H9 (cell line): ENCODE measurements at places on chromosomes 11 and 22.
A peak's percentile ranks its signal among the peaks of the same experiment; 100 is the strongest.

DNA sequence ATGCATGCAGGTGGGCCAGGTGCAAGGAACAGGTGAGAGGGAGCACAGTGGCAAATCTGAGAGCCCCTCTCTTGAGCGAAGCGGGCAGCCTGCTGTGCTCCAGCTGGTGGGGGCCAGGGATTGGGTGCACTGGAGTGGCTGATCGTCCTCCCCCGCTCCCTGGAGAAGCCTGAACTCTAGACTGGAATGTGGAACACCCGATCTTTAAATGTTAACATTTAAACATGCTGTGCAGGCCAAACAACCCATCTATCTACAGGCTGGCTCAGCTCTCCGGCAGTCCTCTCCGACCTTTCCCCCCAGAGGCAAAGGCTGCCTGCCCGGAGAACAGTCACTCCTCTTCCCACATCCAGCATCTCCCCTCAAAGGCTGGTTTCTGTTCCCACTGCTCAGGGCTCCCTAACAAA is 5.1 kb downstream of the MRGPRF start:
- peak; percentile 23 for DNase-seq

GRCh38 chr11:44775985-44776446 is 49.3 kb downstream of the TSPAN18 start:
- DNase-seq: no peak

- no peak for DNase-seq
Measured at GRCh38 chr11:134536677-134537076, 124.6 kb upstream of the B3GAT1 start.

GRCh38 chr22:42184852-42185251 is 54.2 kb upstream of the CYP2D6 start:
- no peak for DNase-seq

- no peak for DNase-seq
Measured at GRCh38 chr11:73907191-73907590, 30.4 kb downstream of the PAAF1 start.

DNA sequence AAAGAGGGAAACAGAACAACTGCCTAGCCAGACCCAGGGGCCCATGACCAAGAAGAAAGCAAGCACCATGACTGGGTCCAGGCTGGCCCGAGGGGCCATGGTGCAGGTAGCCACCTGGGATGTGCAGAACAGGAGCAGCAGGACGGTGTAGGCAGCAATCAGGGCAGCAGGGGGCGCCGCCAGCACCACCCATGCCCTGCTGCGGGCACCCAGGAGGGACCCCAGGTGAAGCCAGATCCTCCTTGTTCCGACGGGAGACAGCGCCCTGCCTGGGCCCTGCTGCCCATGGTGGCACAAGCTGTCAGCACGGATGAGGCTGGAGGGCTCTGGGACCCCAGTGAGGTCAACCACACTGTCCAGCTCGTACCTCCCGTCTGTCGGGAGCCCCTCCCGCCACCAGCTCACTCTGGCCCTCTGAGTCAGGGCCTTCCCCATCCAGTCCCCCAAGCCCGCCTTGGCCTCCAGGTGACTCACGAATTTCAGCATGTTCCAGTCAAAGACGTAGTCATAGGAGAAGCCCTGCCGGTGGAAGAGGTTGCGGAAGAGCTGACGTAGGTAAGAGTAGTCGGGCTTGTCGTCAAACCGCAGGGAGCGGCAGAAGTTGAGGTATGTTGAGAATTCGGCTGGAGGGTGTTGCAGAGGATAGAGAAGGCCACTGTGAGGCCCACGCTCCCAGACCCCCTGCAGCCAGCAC is 18.8 kb downstream of the CSNK1E start:
- peak; percentile 74 for DNase-seq

DNA sequence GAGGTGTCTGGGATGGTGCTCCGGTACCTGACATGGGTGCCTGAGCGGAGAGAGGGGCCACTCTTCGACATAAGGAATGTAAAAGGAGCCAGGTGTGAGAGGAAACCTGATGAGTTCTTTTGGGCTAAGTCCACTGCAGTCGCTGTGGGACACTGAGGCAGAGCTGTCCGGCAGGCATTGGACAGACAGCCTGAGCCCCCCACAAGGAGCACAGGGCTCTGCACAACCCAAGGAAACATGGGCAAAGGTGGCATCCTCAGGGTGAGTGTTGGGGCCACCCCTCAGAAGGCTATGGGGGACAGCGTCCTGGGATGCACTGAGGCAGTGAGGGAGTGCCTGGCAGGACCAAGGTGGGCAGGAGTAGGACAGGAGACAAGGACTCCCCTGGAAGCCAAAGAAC is 57.7 kb upstream of the EMID1 start:
- peak; percentile 6 for DNase-seq
